ENCODE measurements at places on chromosomes 2 and 18.

GRCh38 chr2:205752296-205752820, 70.1 kb downstream of the NRP2 start:
- no peak for DNase-seq

DNA sequence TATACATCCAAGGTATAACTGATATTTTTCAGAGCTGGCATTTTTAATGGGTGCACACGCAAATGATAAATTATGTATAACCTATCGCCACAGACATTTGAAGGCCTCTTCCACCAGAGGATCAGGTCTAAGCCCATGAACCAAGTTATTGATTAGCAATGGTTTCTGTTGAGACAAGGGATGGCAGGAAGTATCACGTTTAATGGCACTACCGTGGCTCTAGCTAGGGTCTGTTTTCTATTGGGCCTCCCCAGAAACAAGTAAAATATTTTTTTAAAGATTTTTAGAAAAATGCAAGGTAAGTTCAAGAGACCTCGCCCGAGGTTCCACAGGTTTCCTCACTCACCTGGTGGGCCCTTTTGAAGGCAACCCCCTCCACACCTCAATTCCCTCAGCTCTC, 667 bp downstream of the GFPT1 start:
- no peak for DNase-seq

DNA sequence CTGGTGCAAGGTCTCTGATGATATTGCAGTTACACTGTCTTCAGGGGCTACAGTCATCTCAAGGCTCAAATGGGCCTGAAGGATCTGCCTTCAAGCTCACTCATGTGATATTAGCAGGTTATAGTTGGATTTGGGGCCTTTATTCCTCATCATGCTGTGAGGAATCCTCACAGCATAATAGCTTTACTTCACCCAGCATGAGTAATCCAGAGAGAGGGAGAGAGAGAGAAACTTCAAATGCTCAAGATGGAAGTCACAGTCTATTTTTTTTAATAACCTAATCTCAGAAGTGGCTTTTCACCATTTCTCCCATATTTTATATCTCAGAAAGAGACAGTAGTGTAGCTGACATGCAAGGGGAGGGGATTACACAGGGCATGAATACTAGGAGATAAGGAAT, 658.7 kb downstream of the EPHA4 start:
- DNase-seq: no peak

DNA sequence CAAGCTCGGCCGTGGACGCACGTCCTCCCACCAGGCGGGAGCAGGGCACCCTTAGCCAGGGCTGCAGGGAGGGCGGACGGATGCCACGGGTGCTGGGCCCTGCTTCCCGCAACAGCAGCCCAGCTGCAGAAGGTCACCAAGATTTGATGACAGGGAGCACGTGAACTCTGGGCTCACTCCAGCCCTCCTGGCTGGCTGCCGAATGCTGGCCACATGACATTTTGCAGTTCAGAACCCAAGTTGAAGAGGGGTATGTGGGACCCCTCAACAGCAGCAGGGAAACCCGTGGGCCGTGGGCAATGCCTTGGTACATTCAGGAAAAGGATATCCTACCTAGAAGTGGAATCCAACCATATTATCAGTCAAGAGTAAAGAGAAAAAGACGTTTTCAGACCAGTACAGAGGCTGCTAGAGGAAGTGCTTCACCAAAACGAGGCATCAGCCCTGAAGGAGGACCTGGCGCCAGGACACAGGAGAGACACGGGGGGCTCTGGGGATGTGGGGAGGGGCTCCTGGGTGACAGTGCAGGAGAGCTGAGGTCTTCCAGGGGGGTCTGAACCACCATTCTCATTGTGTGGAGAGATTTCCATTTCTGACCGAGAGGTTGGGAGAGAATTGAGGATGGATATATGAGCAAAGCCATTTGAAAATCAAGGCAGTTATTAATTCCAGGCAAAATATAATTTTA, 107.4 kb upstream of the CTDP1 start:
- DNase-seq: no peak

DNA sequence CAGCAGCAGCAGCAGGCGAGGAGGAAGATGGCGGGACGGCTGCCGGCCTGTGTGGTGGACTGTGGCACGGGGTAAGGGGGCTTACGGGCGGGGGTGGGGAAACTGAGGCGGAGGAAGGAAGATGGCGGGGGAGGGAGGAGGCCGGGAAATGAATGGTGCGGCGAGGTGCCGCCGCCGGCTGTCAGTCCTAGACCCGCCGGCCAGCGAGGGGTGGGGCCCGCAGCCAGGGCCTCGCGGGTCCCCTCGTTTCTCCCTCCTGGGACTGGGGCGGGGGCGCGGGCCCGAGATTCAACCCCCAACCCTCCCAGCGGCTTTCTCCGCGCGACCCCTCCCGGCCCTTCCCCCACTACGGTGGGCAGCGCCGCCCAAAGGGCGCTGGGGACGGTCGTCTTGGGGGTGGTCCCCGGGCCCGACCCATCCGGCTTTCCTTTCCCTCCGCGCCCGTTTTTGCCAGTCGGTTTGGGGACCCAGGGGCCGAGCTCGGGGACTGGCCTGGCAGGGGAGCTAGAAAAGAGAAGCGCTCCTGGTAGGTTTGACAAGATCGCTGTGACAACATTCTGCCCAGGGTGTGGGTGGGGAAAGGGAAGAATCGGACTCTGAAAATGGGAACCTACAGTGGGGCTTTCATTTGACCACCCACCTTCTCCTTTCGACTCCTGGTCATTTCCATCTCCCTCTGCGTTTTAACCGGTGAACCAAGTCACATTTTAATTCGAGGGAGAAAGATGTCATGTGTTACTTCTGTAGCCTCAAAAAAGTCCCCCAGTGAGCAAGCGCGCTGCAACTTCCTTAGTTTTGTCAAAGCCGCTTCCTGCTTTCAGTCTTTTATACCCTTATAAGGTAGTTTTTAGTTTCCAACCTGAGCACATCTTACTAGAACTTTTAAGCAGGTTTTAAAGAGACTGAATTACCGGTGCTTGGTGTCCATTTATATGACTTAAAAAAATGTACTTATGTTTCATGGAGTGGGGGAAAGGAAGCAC, 655 bp downstream of the ACTR3 start:
- peak; percentile 67 for DNase-seq

DNA sequence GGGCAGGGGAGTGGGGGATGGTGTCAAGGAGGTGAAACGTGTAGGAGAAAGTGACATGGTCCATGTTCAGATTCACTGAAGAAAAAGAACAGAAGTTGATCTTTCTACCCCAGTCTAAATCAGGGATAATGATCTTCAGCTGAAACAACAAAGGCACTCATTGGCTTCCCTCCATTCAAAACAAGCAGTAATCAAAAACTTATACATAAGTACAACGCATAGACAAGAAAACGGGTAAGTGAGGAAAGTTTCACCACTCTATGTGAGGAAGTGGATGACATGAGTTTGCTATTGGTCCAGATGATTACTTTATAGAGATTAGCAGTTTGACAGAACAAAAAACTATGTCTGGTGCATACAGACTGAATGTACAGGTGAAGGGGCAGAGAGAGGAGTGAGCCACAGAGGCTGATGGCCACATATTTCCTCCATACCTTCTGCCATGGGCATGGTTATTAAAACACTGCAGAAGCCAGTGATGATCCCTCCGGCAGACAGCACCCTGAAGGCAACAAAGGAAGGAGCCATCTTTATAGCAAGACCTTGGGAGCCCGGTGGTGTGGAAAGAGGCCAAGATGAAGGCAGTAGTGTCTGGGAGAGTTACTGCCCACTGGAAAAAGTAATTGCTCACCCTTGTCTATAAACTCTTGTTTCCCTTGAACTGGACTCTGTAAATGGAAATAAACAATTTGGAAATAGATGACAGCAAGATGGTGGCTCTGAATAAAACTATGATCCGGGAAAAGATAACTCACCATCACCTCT, 57.7 kb downstream of the SLC25A12 start:
- DNase-seq: no peak

- no peak for DNase-seq
Measured at GRCh38 chr2:28648671-28649395, 102.8 kb upstream of the PPP1CB start.

DNA sequence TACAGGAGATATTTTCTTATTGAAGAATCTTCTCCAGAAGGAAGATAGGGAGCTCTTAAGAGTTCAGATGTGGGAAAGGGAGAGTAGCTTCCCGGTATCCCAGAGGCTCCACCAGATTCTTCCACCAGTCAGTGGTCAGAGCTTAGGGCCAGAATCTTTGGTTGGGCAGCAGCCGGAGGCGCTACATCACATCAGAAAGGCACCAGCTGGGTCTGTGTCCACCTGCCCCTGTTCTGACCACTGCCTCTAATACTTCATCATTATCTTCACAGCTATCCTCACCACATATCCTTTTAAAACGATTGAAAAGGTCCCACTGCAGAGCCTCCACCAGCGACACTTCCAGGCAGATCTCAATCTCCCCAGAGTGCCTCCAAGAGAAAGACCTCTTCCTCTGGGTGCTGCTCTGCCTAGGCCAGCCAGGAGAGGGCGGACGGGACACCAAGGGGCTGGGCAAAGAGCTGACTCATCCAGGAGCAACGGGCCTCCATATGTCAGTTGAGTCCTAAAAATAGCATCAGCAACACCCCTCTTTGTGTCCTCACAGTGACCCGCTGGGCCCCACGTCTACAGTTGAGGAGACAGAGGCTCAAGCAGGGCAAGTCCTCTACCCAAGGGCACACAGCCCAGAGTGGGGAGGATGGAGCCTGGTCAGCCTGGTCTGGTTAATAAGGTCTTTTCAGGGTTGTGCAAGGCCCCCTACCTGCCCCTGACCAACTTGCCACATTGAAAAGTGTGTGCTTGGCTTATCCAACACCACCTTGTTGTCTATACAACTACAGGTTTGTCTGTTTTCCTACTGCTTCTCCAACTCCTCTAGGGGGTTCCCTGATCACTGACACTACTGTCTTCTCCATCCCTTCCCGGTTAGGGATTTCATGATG, 81.2 kb downstream of the ADD2 start:
- no peak for DNase-seq

Data from stimulated activated CD8-positive, alpha-beta memory T cell treated with anti-CD3 and anti-CD28 coated beads, Interleukin-4, amount 100 ng/mL, for 1 hour (primary cell).